NCI-H1417 treated with DMSO at 0.1 percent for 48 hours (cell line): ENCODE measurements at places on chromosomes 4 and X.

DNA sequence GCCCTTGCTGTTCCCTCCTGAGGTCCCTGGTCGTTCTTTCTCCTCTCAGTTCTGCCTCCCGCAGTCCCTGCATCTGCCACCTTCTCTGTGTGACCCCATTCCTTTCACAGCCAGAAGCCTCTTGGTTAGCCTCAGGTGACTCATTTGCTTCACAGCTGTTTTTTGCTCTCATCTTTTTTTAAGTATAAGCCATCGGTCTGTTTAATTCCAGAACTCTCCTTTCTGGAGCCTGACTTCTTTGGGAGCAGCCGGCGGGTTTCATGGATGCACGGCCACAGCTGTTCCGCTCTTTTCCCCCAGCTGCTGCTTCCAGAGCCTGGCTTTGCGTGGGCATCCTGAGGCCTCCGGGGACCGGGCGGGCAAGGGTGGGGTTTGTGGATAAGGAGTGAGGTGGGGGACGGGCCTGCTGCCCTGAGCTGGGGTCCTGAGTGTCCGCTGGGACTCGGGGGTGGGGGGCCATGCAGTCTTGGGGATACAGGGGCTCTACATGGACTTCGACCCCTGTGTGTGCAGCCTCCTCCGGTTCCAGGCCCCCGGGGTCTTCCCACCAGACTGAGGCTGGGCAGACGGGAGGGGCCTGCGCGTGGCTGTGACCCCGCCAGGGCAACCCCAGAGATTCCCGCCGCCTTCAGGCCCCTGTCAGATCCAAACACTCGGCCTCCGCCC is 46.7 kb downstream of the PCGF3 start:
- no peak for DNase-seq

DNA sequence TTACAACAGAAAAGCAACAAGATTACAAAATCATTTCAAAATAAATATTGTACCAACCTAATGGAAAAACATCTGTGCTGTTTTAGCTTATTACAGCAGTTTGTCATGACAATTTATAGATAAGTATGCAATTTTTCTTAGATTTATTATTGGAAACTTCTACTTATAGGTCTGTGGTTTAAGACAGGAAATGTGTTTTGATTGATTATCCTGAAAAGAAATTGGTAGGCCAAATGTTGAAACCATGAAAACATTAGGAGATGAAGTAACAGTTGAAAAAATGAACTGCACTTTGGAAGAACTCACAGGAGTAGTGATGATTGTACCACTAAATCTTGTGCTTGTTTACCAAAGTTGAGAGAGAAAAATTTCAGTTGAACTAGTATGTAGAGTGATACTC is 162.2 kb upstream of the GIMD1 start:
- DNase-seq, result no peak

- no peak for DNase-seq
Observed at GRCh38 chr4:139736274-139736660, 70.6 kb downstream of the MGST2 start.

- DNase-seq, result no peak
Observed at GRCh38 chrX:40844471-40844870, 109.1 kb upstream of the MED14 start.

GRCh38 chr4:169080981-169081380 is 70.9 kb upstream of the CBR4 start:
- DNase-seq, result no peak

- DNase-seq, result no peak
Observed at GRCh38 chr4:113069212-113069892, 19.9 kb downstream of the ANK2 start.

DNA sequence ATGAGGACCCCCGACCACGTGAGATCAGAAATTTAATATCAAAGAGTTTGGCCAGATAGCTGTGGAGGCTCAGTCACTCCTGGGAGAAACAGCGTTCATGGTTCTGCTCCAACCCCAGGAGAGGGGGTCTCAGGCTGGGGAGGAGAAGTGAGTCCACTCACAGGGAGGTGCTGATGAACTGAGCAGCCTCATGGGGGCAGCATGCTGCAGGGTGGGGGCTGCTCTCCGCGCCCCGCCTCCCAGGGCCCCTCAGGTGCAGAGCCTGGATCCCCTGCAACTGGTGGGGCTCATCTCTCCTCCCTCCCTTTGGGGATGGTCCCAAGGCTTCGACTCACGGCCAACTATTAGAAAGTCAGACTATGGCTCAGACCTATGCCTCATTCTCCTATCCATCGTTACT is 26.6 kb upstream of the C4orf50 start:
- DNase-seq, result no peak

DNA sequence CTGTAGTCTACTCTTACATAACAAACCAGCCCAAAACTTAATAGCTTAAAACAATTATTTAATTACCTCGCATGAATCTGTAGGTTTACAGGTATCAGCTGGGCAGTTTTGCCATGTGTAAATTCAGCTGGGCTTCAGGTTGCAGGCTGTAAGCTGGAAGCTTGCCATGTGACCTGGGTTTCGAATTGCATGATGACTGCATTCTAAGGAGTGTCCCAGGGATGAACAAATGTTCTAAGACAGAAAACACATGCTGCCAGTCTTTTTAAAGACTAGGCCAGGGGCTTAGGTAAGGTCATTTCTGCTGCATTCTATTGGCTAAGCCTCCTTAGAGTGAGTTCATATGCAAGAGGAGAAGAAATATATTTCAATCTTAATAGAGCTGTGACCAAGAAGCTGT is 44.8 kb downstream of the GRIA2 start:
- DNase-seq, result no peak

DNA sequence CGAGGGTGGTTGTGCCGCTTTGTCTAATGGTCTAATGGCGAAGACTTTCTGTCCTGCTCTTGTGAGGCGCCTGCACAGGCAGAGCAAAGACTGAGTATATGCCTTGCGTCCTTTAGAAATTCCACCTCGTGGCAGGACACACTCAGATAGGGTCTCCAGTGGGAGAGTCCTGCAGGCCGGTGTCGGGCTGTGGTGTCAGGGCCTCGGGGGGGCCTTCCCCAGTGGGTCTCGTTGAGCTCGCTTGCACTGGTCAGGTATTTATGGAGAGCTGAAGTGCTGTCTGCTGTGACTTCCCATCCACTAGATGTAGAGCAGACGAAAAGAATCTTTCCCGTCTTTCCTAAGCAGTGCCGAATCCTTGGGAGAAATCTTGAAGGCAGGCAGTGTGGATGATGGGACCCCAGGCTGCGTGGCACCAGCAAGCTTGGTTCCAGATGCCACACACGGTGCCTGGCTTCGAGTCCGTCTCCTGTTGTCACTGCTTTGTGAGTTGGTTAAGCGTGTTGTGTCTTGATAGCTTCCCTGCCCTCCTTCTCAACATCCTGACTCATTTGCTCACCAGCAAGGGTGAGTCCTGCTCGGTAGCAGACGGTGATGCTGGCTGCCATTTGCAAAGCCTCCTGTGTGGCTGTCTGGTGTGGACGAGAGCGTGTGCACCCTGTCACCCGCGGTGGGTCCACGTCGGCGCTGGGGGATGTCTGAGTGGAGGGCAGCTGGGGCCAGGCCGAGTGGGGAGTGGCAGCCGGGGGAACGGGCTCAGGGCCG is 20.5 kb downstream of the MAEA start:
- no peak for DNase-seq

DNA sequence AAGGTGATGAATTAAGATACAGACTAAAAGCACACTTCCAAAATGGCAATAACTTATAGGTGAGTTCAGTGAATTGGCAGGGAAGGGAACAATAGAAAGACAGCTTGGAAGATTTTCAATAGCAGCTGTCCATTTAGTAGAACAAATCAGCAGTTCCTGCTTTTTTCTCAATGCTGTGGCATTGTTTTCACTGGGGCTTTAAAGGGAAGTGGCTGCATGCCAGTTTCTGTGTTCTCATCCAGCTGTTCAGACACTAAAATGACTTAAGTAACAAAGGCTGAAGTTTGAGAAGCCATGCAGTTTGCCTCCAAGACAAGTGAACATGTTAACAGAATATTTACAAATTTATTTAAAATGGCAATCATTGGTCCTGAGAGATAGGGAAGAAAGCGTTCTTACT is 291.9 kb downstream of the FAM47A start:
- no peak for DNase-seq

DNA sequence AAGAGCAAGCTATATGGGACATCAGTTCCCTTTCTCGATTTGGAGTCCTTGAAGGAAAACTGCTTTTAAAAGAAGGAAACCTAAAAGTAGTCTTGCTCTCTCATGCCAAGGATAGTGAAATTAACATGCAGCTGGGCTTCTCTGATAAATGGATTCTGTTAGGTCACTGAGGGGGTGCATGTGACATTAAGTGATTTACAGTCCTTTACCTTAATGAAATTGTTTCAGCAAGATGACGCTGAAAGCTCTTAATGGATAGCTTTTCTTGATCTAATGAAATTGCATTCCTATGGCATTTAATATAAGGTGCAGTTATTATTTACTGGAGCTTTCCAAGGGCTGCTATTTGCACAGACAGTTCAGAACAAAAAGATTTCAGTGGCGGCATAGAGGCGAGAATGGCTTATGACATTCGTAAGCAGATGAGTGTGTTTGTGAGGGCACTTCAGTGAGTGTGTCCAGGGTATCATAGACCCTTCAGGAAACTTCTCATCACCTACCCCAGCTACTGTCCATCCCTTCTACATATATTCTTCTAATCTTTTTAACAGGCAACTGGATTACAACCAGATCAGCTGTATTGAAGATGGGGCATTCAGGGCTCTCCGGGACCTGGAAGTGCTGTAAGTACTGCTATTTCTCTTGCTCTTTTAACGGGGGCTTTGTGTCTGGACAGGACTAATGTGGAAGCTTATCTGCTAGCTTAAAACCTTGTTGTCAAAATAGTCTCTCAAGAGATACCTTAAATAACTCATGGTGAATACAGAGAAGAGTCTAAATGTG is 219.9 kb upstream of the PACRGL start:
- DNase-seq, result no peak

DNA sequence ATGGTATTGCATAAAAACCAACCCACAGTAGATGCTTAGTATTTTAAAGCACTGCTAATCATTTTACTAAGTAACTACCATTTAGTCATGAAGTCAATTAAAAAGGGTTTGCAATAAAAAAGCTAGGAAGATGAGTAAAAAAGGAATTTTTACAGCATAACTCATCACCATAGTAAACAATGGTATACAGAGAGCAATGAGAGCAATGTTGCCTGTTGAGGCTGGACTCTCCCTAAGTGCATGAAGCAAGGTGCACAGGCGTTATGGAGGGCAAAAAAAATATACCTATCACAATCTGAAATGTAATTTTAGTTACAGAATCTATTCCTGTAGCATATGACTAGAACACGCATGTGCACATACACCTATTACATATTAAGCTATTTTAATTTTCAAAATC is 129.6 kb upstream of the BMP3 start:
- DNase-seq, result no peak

GRCh38 chr4:24794480-24794879 is 893 bp upstream of the SOD3 start:
- no peak for DNase-seq

DNA sequence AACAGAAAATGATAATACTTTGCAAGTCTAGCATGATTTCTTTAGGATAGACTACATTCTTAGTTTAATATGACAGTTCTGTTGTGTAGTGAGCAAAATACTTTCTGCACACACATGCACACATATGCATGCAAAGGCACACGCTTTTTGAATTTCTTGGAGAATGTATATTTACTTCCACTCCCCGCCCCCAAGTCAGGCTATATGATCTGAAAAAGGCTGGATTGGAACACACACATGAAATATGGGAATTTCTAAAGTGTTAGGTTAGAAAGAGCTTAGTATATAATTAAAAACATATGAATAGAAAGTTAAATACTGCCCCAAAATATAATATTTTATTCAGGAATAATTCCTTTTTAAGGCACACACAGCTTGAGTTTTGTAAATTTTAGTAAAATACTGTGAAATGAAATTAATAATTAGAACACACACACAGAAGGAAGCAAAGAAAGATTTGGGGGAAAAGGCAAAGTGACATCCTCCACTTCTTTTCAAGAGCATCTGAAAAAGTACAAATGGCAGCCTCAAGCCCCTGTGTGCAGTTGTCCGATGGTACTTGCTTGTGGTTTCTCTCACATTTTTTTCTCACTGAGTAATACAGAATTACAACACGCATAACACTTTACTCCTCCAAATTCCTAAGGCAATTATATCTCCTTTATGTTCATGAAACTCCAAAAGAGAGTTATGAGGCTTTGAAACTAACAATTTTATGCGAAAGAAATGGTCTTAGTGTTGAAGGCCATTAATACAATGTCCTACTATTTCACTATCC is 228.9 kb upstream of the ETNPPL start:
- DNase-seq, result no peak

- DNase-seq, result no peak
Observed at GRCh38 chr4:121370729-121371325, 10.0 kb downstream of the QRFPR start.

GRCh38 chr4:99879458-99879857 is 14.8 kb downstream of the LAMTOR3 start:
- DNase-seq, result no peak

GRCh38 chr4:146095091-146095690 is 80.3 kb upstream of the LSM6 start:
- DNase-seq, result no peak

- no peak for DNase-seq
Observed at GRCh38 chr4:152935143-152935542, 980 bp upstream of the FHDC1 start.

GRCh38 chrX:149213264-149213663 is 291.8 kb downstream of the IDS start:
- no peak for DNase-seq

GRCh38 chrX:113384628-113385027 is 544.0 kb upstream of the AMOT start:
- DNase-seq, result no peak
